WTC11 (cell line): ENCODE measurements at places on chromosomes 1 and 21. TPM values are rescaled to one million over a fixed set of nuclear protein-coding genes. Genes with fewer than 3 reads are reported as not detected.
A peak's percentile ranks its signal among the peaks of the same experiment; 100 is the strongest.

DNA sequence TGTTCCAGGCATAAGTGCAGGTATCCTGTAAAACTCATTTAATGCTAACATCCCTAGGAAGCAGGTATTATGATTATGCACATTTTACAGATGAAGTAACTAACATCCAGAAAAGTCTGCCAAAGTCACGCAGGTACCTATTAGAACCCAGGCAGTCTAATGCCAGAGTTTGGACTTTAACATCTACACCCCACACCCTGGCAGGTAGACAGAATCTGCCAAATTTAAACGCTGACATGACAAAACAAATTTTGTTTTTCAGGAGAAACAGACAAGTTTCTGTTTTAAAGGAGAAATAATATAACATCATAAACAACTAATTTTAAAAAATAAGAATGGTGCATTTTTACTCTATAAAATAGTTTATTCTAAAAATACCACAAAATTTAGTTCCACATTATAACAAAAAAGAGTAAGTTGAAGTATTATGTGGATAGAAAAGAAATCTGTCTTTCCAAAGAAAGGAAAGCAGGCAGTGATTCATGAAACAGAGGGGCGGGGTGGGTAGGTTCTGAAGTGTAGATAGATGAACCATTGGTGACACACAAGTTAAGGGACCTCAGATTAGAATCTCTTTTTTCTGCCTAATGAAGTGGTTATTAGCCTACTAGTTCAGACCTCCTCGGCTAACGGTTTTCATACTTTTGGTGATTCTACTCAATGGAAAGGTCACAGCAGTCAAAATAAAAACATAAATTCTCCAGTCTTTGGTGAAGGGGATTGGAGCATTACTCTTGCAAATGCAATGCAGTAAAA lies 1.7 kb downstream of the ASPM start:
- DNase-seq, result no peak

GRCh38 chr1:225424562-225425200 lies 3.2 kb downstream of the LBR start:
- DNase-seq, result no peak

- no peak for DNase-seq
These were observed 116.8 kb downstream of the HHAT start for GRCh38 chr1:210445485-210445884.

DNA sequence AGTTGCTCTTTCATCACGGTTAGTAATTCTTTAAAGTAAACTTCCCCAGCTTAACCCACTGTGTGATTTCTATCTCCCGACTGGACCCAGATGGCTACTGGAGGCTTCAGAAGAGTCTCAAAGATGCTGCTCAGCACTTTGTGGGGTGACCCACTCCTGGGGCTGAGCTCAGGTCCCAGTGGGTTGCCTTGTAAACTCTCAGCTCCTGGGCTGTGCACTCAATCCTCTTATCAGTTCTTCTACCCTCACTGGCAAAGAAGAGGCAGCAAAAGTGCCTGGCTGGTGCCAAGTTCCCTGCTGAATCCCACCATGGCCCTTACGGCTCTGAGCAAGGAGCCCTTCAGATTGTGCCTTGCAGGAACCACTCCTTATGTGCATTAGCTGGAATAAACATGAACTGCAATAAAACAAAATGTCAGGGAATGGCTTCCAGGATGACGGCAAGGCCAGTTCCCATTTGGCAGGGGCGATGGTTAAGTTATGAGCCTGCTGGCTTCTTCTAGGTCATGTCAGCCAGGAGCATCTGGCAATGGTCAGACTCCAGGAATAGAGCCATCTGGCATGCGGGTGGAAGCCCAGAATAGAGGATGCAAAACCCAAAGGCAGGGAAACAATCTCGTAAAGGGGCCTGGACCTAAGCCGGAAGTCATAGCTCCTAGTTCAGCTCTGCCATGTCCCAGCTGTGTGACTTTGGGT lies 6.8 kb downstream of the MYOC start:
- no peak for DNase-seq

Gene APCS
- 0.44 to 0.66 TPM (median 0.64 TPM) in 3 replicates for total RNA-seq

- no peak for DNase-seq
These were observed 36.7 kb downstream of the DNASE2B start for GRCh38 chr1:84434801-84435549.

DNA sequence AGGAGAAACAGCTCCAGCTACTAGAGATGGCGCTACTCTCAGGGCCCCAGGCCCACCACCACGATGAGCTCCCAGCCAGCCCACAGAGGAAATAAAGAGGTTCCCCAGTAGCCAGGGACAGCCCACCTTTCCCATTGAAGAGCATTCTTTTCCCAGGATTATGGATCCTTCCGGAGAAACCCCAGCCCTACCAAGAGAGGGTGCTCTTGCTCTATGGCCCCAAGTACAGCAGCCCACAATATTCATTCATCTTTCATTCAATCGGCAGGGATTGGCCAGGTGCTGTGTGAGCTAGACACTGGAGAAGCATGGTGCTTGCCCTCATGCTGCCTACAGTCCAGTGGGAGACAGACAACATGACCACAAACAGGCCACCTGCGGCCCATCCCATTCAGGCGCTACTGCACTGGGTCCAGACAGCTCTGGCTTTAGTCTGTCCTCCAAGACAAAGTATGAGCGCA lies 29.9 kb downstream of the PMVK start:
- peak; percentile 15 for DNase-seq

DNA sequence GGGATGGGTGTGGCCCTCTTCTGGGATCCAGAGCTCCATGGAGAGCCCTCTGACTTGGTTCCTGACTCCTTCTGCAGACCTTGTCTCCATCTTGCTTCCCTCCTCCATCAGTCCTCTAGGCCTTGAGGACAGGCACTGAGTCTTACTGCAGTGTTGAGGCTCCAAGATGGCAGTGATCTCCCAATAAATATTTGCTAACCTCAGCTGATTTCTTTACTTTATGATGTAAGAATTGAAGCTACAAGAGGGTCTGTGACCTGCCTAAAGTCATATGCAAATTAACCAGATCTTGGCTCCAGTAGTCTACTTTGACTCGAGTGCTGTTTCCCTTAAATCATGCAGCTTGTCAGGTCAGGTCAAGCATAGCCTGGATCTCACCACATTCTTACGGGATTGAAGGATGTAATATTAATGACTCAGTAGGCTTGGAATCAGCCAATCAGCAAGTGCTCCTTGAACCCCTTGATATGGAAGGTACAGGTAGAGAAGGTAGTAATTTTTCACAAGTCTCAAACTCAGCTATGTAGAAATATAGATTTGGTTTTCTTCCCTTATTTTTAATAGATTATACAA lies 93.0 kb downstream of the CLIC6 start:
- no peak for DNase-seq

Gene AKNAD1
- total RNA-seq, result not detected in 3 replicates

- peak; percentile 60 for DNase-seq
These were observed 101.9 kb upstream of the SOD1 start for GRCh38 chr21:31557421-31558188.

DNA sequence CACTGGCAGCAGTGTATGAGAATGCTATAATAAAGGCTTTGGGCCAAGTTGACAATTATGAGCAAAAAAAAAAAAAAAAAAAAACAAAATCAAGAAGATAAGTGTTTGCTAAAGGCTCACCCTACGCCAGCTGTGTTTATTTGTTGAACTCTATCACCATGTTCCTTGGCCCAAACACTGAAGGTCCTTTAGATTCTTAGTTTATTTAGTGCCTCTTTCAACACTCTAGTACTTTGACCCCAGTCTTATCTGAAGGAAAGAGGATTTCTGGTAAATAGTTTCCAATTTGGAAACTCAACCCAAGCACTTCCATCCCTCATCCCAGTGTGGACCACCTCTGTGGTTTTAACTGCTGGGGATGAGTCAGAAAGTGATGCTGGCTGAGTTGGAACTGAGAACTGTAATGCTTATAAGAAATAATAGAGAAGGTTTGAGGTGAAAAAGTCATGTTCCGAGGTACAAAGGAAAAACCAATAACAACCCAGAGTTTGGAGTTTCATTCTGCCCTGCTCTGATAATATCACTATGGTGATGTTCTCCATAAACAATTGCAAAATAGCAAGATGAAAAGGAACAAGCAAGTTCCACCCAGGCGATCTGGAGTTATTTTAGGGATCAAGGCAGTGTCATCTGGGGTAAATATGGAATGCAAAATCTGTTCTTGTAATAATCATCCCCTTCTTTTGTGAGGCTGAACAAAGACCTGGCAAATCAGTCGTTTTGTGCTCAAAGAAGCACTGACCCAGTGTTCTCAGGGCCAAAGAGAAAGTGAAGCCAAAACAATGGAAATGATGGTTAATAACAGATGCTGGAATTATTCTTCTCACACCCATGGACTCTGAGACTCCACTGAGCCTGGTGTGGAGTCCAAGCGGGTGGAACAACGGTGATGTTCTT lies 19.7 kb upstream of the CAPZB start:
- no peak for DNase-seq

- no peak for DNase-seq
These were observed 1.0 kb downstream of the PRDX6 start for GRCh38 chr1:173478094-173478674.

DNA sequence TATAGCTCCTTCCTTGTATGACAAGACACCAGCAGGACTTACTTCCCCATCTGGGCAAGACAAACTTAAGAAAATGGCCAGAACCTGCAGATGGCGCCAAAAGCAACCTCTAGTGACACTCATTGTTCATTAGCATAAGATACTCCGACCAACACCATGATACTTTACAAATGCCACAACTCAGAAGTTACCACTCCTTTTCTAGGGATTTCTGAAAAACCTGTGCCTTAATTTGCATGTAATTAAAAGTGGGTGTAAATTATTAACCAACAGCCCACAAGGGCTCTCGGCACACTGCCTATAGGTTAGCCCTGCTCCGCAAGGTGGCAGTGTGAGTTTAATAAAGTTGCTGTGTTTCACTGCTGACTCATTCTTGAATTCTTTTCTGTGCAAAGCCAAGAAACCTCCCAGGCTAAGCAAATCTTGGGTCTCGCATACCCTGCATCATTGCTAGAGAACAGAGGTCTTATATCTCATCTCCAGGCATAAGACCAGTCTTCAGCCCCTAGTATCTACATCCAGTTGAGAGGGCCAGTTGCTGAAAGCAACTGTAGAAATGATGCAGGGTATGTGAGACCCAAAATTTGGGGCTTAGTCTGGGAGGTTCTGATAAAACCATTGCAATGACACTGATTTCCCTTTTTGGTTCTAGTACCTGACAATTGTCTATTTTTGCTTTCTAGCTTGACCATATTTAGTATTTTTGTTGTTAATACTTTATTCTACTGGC lies 86.4 kb downstream of the FAF1 start:
- DNase-seq, result peak; percentile 79

GRCh38 chr1:232274236-232274855 lies 355.6 kb downstream of the SIPA1L2 start:
- DNase-seq, result no peak

- no peak for DNase-seq
These were observed 42.3 kb upstream of the FASLG start for GRCh38 chr1:172616636-172617035.

GRCh38 chr1:217917281-217917887 lies 286.2 kb downstream of the SPATA17 start:
- no peak for DNase-seq

DNA sequence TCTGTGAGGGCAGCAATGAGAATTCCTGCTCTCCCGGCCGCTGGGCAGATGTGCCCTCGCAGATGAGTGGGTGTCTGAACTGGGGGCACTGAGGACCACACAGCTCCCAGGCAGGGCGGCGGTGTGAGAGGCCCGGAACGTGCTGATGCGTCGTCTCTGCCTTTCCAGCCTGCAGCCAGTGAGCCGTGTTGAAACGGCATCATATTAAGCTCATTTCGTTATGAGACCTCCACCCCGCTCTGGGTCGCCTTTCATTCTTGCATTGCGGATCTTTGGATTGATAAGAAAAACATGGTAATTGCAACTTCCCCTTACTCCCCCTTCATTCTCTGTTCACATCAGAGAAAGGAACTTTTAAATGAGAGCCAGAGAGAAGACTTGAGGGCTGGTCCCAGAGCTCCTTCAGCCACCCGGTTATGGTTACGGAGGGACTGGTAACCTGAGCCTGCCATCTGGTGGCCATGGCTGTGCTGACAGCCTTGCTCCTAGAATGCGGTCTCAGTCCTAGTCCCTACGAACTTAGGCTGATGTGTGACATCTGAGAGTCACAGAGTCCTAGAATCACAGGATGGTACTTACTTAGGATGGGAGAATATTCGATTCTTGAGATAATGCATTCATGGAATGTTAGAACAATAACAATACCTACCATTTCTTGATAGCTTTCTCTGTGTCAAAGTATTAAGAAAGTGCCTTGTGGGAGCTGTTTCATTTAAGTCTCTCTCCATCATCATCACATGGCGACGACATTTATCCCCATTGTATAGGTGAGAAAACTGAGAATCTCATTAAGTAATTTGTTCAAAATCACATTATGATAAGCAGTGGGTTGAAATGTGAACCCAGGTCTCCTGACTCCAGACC lies 271.0 kb downstream of the TRABD2B start:
- DNase-seq, result peak; percentile 85

DNA sequence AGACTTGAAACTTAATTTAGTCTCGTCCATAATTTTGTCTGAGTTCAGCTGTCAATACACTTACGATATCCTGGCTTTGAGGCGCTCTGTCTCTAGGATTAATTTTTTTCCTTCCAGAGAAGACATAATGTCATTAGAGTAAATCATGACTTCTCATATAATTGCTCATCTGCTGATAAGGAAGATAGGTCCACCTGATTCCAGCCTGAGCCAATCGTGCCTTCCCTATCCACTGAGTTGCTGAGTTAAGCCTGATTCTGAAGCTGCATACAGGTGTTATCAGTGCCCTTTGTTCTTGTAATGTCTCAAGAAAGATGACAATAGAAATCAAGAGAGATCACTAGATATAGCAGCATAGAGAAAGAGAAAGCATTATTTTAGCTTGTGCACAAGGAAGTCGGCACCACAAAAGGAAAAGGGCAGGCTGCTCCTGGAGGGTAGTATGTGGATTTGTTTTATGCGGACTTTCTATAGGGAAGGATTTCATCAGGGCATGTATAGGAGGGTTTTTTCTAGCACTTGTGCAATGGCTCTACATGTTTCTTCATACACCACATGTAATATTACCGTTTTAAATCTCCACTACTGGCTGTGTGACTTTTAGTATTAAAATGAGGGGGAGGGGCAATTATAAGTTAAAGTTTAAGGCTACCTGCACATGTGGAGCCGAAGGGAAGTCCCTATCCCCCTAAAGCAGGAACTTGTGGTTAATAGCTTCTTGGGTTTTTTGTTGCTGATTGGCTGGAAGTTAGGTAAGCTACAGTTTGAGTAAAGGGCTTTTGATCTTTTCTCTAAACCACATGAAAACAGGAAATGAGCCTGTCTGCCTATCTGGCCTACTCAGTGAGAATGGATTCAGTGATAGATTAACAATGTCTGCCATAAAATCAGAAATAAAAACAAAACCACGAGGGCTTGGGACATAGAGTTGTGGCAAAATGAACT lies 133.4 kb downstream of the PLPPR5 start:
- DNase-seq, result no peak

GRCh38 chr21:16891821-16892220 lies 621.0 kb upstream of the CXADR start:
- no peak for DNase-seq

GRCh38 chr1:198491028-198491427 lies 49.5 kb downstream of the ATP6V1G3 start:
- DNase-seq, result no peak
